Astrocyte (in vitro differentiated cells and primary cell): ENCODE measurements at places on chromosomes 2 and 18.
A peak's percentile ranks its signal among the peaks of the same experiment; 100 is the strongest.

DNA sequence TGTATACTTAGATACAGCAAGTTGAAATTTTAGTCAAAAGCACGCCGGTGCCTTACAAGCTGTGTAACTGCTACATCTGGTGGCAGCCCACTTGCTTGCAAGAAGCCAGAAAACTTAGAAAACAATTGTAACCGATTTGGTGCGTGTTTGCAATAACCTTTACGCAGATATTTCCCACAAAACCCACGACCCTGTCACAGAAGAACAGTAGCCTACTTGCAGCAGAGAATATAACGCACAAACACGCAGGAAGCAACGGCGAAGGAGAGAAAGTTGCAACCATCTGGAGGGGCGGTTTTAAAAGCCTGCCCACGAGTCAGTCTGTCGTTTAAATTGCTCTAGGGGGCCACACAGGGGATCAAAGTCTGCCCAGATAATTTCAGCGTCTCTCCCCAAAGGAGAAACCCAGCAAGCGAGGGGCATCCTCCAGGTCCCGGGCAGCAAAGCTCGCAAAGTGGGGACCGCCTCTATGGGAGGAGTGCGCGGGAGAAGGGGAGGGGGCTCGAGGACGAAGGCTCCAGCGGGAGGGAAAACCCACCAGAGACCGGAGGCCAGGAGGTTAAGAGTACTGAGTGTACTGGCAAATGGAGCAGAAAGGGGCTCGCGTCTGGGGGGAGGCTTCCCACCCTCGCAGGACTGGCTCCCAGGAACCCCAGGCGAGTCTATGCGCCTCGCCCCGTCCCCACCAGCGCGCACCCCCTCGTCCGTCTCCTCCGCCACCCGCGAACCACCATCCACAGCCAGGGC lies 1.1 kb downstream of the TLK1 start:
- DNase-seq: peak; percentile 56

GRCh38 chr2:50529600-50530218 lies 502.2 kb downstream of the NRXN1 start:
- DNase-seq: peak; percentile 37

DNA sequence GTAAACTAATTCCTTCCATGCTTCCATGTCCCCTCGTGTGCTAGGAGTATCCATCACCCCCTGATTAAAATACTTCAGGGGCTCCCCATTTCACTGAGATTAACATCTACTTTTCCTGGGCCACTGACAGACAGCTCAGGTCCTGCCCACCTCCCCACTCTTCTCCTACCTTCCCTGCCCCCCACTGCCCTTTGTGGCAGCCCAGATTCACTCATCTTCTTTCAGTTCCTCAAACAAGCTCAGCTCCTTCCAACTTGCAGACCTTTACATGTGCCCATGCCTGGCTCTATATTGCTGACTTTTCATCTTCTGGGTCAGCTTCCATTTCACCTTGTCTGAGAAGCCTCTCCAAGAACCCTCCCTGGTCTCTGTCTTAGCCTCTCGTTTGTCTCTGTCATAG lies 12.0 kb downstream of the RUFY4 start:
- no peak for DNase-seq

- DNase-seq: peak; percentile 24
Observed at GRCh38 chr2:205352593-205352992, 329.7 kb upstream of the NRP2 start.

DNA sequence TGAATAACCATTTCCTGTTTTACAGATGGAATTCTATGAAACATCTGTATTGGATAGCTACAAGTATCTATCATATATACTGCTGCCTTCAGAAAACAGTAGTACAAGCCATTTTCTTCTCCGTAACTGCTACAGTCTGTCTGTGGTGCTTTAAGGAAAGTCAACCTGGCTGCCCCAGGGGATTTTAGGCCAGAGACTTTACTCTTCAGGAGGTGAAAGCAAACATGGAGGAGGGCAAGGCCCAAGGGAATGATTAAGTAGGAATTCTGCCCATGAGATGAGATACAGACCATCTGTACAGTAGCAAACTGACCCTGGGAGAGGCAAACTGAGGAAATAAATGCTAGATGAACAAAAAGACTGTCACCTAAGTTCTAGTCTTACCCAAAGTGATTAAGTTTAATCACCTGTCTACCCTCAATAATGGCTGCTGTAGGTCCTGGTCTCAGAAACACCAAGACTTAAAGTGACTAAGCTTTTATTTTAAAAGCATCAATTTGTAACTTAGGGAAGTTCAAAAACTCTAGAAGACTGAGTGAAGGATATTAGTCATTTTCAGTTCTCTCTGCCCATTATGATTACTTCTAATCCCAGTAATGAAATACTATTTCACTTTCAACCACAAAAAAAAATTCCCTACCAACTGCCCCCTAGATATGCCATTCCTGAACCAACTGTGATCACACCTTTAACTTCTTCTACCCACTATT lies 14.8 kb downstream of the MBD2 start:
- DNase-seq: no peak
